ENCODE measurements at places on chromosomes 13 and 19. TPM values are rescaled to one million over a fixed set of nuclear protein-coding genes. Genes with fewer than 3 reads are reported as not detected.

The CYSLTR2 gene
- total RNA-seq, result 3.9 TPM

The WDR87 gene
- total RNA-seq, result 0.16 TPM

The RNF225 gene
- 1.3 TPM for total RNA-seq

The IFI30 gene
- 0.32 TPM for total RNA-seq

The ANGPTL8 gene
- 0.25 TPM for total RNA-seq

The KLK3 gene
- not detected for total RNA-seq

The ZGLP1 gene
- 13.5 TPM for total RNA-seq
